ENCODE measurements at places on chromosomes 11 and 22.

DNA sequence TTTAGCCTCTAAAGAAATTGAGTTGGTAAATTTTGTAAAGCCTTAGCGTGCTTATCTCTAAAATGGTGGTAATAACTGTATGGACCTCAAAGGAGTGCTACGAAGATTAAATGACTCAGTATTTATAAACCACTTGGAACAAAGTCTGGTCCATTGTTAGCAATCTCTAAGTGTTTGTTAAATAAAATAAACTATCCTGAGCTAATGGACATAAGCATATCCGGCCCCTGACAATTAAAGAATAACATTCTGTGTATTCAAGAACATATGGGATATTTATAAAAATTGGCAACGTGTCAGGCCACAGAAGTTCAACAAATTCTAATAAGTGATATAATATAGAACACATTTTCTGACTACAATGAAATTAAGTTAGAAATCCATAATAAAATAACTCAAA lies 71.0 kb downstream of the MYEOV start:
- no peak for DNase-seq

DNA sequence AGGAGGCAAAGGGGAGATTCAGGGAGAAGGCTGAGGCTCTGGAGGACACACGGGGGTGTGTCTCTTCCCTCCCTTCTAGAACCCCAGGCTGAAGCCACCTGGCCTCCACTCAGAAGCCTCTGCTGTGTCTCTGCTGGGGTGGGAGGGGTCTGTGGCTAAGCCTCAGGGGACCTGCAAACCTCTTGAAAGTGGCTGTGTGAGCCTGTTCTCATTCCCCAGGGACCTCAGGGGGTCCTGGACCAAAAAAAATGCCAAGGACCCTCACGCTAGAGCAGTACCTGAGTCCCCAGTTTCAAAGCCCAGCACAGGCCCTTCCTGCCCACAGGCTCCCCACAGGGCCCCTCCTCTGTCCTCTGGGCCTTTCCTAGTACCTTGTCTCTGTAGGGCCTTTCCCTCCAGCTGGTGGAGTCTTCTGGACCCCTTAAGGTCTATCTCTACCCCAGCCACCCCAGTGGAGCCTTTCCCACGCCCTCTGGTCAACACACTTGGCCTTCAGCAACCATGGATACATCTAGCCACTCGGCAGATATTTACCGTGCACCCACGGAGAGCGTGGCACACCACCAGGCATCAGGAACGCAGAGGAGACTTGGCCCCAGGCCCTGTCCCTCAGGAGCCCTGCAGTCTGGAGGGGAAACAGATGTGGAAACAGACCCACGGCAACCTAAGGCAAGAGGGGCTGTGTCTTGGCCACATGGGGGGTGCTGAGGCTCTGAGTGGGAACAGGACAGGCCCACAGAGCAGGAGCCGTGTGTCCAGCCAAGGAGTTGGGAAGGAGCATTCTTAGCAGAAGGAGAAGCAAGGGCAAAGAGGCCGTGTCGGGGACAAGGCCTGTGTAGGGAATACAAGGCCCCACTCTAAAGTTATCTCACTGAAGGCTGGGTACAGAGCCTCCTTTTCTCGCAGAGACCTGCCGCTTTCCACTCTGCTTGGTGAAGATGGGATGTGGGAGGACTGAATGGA lies 18.5 kb downstream of the PLA2G6 start:
- DNase-seq = no peak

DNA sequence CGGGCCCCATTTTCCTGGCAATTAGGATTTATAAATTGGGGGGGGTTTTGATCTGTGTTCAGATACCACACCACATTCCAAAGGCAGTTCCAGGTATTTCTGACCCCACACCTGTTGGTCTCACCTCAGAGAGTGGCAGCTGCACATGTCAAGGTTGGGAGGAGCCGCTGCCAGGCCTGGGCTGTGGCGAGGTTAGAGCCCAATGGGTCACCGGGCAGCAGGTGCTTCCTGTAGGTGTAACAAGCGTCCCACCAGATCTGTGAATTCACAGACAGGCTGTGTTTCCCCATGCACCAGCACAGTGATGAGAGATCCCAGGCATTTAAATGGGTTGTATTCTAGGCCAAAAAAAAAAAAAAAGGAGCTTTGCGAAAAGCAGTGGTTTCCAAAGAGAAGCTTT lies 58.6 kb downstream of the CABIN1 start:
- no peak for DNase-seq

DNA sequence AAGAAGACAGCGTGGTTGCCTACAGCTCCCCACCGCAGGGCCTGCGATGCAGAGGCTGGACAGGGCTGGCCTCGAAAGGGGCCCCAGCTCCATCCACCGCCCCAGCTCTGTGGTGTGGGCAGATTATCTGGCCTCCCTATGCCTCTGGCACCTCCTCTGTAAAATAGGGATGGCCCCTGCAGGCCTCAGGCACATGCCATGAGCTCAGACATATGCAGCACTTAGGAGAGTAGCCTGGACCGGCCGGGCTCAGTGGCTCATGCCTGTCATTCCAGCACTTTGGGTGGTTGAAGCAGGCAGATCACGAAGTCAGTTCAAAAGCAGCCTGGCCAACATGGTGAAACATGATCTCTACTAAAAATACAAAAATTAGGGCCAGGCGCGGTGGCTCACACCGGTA lies 7.4 kb downstream of the APOBEC3D start:
- no peak for DNase-seq

GRCh38 chr22:25875461-25875860 lies 133.5 kb downstream of the MYO18B start:
- no peak for DNase-seq

DNA sequence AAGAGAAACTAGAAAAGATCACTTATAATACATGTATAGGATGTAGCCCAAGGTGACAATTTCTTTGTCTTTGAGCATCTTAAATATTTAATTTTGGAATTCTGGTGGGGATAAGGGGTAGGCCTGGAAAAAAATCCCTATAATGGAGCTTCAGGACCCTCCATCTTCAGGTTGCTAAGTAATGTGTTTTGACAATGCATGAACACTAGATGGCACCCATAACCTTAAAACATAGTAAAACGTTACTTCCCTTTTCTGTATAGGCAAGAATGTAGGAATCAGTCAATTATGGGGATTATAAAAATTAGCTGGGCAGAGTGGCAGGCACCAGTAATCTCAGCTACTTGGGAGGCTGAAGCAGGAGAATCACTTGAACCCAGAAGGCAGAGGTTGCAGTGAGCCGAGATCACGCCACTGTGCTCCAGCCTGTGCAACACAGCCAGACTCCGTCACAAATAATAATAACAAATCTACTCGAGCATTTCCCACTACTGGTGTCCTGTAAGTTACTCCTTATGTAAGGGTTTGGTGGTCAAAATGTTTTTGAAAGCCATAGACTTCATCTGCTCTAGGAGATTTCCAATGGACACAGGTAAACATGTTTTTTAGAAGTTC lies 541.9 kb upstream of the CCDC90B start:
- peak; percentile 75 for DNase-seq

GRCh38 chr11:60251485-60252212 lies 8.7 kb upstream of the MS4A4E start:
- DNase-seq = no peak

- no peak for DNase-seq
Observed at GRCh38 chr22:47552541-47553205, 790.2 kb downstream of the TBC1D22A start.

DNA sequence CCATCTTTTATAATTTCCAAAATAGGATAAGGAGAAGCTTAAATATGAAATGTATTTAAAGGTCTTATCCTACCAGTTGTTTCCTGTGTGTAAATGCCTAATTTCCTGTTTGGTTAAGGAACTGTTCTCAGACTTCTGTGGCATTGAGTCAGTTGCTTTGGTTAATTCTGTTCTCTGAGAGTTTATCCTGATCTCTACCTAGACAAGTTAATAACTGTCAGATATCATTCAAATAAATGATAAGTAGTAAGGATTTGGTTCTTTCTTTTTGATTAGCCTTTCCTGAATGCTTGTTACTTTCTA lies 39.5 kb downstream of the CTNND1 start:
- DNase-seq = no peak

GRCh38 chr11:74139151-74139918 lies 31.5 kb downstream of the C2CD3 start:
- DNase-seq = no peak

DNA sequence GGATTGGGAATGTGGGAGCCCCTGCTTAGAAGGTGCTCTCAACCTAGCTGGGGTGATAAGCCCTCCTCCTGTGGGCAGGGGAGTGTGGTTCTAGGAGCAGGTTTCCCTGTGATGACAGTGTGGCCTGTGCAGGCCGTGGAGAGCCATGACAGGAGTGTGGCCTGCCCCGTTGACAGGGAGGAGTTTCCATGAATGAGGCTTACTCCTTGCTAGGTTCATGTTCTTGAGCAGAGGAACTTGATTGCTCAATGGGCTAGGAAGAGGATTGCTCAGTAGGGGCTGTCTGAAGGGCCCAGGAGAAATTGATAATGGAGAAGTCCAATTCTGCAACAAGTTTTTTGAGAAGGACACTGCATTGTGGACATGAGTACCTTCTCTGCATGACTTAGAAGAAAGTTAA lies 92.0 kb downstream of the PPP6R3 start:
- DNase-seq = no peak

DNA sequence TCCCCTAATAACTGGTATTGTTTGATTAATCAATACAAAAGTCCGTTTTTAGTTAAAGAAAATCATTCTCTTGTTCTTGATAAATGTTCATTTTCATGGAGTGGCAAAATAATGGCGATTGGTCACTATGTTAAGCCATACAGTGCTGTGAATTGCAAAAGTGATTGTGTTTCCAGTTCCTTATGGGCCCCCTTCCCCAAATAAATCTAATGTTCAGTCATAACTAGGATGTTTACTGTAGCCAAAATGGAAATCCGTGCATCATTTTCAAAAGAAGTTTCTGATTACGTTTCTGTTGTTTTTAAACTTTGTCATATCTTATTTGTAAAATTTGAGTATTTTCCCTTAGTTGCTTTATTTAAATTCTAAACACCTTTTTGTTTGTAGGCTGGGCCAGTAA lies 845 bp downstream of the RBM7 start:
- DNase-seq = no peak

GRCh38 chr11:44989831-44990566 lies 39.3 kb upstream of the TP53I11 start:
- DNase-seq = peak; percentile 76
